ENCODE measurements at places on chromosomes 6 and 20. TPM values are rescaled to one million over a fixed set of nuclear protein-coding genes. Genes with fewer than 3 reads are reported as not detected.

DNA sequence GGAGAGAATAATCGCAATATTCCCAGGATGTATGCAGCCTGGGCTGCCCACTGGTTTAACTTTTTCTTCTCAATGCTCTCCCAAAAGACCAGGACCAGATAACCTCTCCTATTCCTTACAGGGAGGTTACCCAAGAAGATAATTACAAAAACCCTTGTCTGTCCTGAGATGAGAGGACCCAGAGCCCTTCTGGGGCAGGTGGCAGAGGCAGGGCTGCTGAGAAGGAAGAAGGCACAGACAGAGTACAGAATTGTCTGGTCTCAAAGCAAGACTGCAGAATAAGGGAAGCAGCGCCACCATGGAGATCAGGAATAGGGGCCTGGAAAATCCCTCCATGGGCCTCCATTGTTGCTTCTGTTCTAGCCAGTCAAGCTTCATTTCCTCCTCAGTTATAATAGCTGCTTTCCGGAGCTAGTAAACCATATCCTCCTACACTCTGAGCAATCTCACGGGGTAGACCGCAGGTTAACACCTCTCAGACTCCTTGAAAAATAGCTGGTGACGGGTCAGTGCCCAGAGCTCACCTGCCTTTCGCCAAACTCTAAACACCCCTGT, 463 bp upstream of the HLA-DMB start:
- DNase-seq = no peak

DNA sequence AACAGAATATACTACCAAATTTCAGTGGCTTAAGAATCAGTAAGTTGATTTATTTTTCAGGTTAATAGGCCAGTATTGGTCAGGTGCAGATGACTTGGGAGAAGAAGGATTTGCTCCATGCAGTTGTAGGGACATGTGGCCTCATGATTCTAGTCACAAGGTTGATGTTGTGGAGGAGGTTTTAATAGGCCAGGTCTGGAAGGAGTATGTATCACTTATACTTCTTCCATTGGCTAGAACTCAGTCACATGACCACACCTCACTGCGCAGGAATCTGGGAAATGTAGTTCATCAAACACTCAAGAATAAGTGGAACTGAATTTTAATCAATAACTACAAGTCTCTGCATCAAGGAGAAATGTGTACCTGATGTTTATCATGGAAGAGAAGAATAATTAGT, 281.5 kb upstream of the QKI start:
- DNase-seq = no peak

RAD21L1 gene
- not detected for total RNA-seq

ETV7 gene
- total RNA-seq = 7.6 TPM

SNX14 gene
- 99.2 TPM for total RNA-seq

DNA sequence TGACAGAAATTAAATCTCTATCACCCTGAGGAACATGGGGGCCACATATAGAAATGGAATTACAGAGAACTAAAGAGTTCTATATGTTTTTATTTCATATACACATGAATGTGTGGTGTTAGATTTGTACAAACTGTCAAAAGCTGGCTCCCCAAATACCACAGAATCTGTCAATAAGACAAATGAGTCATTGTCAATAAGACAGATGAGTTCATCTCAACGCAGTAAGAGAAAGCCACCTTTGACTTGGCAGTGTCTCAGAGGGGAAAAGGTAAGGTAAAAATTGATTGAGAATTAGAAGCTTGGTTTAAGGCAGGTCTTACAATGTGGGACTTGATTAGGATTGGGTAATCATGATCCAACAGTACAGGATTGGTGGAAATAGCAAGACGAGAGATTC, 124.2 kb upstream of the GPR6 start:
- no peak for DNase-seq

MUC21 gene
- total RNA-seq = not detected

PAX1 gene
- total RNA-seq = not detected

DNA sequence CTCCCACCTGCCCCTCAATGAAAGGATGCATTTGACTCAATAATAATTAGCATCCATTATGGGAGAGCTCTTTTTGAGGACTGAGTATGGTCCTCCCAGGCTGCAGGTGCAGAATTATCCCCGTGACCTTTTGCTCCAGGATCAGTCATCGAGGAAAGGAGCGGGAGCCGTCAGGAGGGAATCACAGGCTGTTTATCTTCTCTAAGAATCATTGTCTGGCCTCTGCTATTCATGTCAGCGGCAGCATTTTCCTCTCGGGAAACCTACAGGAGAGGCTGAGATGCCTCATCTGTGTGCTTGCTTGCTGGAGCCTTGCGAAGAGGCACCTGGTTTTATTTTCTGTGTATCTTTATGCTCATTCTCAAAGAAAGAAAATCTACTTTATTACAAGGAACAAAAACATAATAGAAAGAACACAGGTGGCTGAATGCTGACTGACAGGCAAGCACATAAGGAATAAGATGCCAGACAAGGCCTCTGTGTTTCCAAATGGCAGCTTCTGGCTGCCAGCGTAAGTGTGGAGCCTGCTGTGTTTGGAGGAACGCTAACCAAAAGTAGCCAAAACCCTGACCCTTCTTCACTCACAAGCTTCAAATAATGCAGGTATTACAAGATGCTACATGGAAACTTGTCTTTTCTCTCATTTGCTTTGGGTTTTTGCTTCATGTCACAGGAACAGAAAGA, 539.1 kb upstream of the MARCKS start:
- DNase-seq = no peak

Data from ureter (tissue), 1 donor.